Ascending aorta (tissue), 2 donors: ENCODE measurements at places on chromosomes 5 and 9.

DNA sequence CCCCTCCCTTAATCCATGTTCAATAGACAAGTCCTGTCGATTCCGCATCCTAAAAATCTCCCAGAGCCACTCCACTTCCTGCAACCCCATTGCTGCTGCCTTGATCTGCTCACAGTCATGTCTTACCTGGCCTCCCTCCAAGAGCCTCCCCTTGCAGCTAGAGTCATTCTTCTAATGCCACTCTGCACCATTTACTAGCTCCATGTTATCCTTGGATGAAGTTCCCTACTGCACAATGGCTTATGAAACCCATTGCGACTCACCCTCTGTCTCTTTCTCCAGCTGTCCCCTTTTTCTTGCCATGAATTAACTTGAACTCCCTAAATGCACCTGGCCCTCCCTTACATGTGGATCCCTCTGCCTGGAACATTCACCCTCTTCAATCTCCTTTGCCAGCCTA lies 39.5 kb downstream of the MEGF10 start:
- no peak for DNase-seq

- no peak for DNase-seq
Measured at GRCh38 chr9:86079865-86080469, 19.4 kb downstream of the GOLM1 start.

- peak; percentile 6 for DNase-seq
Measured at GRCh38 chr9:126506361-126507317, 107.1 kb upstream of the LMX1B start.

DNA sequence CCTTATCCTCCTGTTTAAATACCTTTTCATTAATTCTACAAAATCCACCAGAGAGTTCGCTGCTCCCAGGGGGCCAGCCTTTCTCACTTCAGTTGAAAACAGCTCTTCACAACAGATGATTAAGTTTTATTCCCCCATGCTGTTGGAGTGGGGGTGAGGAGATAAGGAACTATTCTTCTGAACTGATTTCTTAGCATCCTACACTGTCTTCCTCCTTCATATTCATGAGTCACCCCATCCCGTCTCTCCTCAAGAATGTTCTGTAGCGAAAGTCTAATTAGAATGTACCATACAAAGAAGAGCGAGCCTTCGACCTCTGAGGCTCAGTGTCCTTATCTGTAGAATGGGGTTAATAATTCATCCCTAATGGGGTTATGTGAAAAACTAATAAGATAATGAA lies 138.0 kb downstream of the PIK3R1 start:
- no peak for DNase-seq

DNA sequence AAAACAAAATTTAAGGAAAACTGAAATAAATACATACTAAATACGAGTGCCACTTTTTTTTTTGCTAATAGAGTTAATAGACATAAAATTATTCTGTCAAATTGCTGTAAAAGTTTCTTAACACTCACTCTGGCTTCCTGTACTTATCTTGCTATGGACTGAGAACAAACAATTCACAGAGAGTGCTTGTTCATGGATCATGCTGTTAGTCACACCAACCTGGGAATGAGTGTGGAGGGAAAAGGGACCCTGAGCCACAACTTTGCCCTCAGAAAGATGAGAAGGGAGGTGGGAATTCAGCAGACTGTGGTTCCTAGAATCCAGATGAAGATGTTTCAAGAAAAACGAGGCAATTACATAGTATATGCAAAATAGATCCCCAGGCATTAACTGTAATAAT lies 246.9 kb downstream of the FBXL7 start:
- no peak for DNase-seq

GRCh38 chr5:173290477-173291131 lies 37.6 kb downstream of the STC2 start:
- DNase-seq: no peak

DNA sequence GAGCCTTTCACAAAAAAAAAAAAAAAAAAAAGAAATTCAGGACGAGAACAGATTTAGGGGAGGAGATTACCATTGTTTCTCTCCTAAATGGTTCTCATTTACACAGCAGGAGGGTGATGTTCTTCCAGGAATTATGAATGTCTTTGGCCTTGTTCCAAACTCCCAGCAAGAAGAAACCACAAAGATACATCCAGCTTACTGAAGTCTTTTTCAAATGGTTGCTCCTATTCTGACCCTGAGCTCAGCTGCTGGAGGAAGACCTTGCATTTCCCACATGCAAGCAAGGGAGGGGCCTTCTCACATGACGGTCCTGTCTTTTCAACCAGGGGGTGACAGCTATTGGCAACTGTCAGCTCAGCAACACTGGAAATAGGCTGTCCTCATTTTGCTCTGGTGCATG lies 203.0 kb upstream of the VLDLR start:
- DNase-seq: no peak

DNA sequence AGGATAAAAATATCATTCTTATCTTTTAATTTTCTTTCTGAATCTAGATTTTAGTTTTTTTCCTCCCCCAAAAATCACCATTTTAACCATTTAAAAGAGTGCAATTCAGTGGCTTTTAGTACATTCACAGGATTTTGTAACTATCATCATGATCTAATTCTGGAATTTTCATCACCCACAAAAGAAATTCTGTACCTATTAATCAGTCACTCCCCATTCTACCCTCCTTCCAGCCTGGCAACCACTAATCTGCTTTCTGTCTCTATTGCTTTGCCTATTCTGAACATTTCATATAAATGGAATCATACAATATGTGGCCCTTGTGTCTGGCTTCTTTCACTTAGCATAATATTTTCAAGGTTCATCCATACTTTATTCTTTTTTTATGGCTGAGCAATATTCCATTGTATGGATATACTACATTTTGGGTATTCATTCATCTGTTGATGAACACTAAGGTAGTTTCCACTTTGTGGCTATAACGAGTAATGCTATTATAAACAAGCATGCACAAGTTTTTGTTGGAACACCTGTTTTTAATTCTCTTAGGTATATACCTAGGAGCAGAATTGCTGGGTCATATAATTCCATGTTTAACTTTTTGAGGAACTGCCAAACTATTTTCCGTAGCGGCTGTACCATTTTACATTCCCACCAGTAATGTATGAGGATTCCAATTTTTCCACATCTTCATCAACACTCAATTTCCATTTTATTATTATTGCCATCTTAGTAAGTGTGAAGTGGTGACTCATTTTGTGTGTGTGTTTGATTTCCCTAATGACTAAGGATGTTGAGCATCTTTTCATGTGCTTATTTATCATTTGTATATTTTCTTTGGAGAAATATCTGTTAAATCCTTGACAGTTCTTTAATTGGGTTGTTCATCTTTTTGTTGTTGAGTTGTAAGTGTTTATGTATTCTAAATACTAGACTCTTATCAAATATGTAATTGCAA lies 340.3 kb downstream of the CWC27 start:
- DNase-seq: no peak

GRCh38 chr9:107932601-107933000 lies 443.0 kb upstream of the KLF4 start:
- no peak for DNase-seq

GRCh38 chr5:162323466-162323865 lies 255.9 kb downstream of the GABRG2 start:
- DNase-seq: no peak

DNA sequence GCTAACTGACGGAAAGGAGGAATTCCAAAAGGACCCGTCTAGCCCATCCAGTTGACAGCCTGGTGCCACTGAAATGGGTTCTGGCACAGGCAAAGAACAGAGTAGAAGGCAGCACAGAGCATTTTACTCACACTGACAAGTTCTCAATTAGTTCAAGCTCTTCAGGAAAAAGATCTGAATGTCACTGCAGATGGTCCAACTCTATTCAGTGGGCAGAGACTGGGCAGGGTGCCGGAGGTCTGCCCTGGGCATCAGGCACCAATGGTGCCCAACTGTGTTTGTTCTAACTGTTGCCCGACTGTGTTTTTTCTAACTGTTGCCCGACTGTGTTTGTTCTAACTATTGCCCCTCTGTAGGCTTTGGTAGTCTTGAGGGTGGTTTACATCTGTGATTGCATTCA lies 151.8 kb downstream of the SLC24A2 start:
- no peak for DNase-seq

GRCh38 chr5:56712895-56713591 lies 102.3 kb upstream of the MAP3K1 start:
- DNase-seq: no peak

- DNase-seq: no peak
Measured at GRCh38 chr9:81627481-81627880, 61.9 kb downstream of the TLE1 start.

GRCh38 chr9:107274953-107275422 lies 8.1 kb upstream of the RAD23B start:
- no peak for DNase-seq

GRCh38 chr9:128828719-128829452 lies 708 bp downstream of the SPOUT1 start:
- DNase-seq: no peak

DNA sequence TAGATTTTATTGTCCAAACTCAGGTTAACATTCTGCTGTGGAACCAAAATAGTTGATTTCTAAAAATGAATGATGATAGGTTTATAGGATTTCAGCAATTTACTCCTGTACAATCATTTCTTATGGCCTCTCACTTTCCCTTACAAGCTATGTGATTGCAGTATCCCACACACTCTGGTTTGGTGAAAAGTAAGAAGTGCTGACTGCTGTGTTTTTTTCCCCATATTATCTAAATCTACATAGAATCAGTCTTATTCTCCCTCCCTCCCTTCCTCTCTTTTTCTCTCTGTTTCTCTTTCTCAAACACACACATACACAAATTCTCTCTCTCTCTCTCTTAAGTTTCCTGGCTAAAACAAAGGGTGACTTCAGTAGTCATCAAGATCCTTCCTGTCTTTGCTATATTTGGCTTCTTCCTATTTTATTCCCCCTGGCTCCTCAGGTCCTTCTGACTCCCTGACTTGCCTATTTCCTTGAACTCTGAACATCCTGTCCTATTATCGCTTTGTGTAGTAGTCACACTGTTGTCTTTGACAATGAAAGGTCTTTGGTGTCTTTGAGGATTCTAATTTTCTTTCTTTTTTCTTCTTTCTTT lies 55.9 kb upstream of the HAPLN1 start:
- DNase-seq: no peak

DNA sequence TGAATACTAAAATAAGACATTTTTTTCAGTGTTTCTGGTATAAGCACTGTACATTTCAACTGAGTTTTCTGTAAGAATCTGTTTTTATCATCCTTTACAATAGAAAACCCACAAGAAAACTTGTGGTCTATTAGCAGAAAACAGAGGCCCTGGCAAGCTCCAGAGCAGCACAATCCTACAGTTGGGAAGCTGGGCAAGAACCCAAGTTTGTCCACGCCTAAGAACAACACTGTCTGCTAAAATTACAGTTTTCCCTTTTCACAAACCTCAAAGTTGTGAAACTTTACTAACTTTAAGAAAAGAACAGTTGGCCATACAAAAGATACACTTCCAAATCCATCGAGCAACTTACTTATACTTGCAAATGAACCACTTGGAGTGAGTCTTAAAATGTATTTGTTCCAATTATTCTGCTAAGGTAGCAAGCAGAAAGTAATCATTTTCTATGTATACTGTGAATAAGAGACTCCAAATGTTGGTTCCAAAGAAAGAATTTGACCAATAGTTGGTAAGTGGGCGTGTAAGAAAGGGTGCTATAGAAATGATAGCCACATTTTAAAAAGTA lies 982.0 kb upstream of the ARRDC3 start:
- no peak for DNase-seq
